ENCODE measurements at places on chromosomes 2 and 18.

GRCh38 chr2:161250864-161251436 is 57.3 kb upstream of the PSMD14 start:
- peak; percentile 62 for DNase-seq

GRCh38 chr18:58013241-58014211 is 30.5 kb upstream of the NEDD4L start:
- DNase-seq, result no peak

DNA sequence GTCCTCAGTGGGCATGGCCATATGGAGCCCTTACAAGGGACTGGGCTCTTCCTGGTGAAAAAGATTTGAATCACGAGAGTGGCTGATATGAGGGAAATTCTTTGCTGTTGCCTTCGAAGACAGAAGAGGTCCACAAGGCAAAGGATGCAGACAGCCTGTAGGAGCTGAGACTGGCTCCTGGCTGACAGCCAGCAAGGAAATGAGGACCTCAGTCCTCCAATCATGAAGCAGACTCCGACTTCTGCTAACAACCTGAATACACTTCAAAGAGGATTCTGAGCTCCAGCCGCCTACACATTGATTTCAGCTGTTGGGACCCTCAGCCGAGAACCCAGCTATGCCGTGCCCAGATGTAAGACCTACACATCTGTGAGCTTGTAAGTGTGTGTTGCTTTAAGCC is 3.0 kb upstream of the ST8SIA5 start:
- DNase-seq, result peak; percentile 36

GRCh38 chr2:68414452-68414851 is 49.4 kb downstream of the PLEK start:
- no peak for DNase-seq

GRCh38 chr2:1676091-1676912 is 68.0 kb downstream of the PXDN start:
- no peak for DNase-seq

GRCh38 chr2:188189356-188189755 is 102.3 kb upstream of the GULP1 start:
- DNase-seq, result no peak

DNA sequence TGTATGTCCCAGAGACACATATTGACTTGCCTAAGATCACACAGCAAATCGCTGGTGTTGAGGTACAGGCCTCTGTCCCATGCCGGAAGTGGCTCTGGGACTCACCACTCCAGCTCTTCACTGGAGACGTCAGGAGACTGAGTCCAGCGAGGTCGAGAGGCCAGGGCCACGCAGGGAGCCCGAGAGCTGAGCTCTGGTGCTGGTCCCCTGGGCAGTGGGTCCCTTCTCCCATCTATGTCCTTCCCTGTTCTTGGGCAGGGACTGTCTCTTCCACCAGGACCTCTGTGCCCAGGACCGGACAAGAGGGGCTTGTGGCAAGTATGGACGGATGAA is 62.4 kb upstream of the TWIST2 start:
- no peak for DNase-seq

DNA sequence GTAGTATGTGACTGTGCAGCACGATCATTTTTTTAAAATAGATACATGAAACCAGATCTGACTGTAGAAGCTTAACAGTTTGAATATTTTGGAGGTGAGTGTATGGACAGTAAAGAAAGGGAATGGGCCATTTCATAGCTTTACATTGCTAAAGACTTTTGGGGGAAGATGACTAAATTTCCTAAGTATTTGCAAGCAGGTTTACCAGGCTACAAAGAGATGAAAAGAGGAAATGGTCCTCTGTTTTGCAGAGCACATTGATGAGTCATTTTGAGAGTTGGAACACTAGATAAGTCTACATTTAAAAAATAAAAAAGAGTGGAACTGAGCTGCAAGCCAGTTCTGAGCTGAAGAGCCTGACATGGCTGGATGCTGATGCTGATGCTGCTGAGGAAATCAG is 115.7 kb upstream of the LRATD1 start:
- no peak for DNase-seq

DNA sequence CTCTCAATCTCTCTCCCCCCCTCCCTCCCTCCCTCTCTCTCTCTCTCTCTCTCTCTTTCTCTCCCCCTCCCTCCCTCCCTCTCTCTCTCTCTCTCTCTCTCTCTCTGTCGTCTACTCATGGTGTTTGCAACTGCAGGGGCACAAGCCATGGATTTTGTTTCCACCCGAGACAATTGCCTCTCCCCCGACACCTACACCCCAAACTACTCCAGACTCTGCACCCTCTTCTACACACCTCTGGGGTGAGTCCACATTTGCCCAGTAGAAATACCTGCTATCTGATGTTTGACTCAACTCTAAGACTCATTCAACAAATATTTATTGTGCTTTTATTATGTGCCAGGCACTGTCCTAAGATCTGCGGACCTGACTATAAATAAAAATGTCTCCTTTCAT is 93.7 kb downstream of the TMEM17 start:
- DNase-seq, result no peak

All from NCI-H774 (cell line).